Hematopoietic multipotent progenitor cell treated with erythropoietin and hydrocortisone succinate and interleukin-3 and kit ligand, for 6 days (in vitro differentiated cells): ENCODE measurements at places on chromosomes 16 and 17.
A peak's percentile ranks its signal among the peaks of the same experiment; 100 is the strongest.

DNA sequence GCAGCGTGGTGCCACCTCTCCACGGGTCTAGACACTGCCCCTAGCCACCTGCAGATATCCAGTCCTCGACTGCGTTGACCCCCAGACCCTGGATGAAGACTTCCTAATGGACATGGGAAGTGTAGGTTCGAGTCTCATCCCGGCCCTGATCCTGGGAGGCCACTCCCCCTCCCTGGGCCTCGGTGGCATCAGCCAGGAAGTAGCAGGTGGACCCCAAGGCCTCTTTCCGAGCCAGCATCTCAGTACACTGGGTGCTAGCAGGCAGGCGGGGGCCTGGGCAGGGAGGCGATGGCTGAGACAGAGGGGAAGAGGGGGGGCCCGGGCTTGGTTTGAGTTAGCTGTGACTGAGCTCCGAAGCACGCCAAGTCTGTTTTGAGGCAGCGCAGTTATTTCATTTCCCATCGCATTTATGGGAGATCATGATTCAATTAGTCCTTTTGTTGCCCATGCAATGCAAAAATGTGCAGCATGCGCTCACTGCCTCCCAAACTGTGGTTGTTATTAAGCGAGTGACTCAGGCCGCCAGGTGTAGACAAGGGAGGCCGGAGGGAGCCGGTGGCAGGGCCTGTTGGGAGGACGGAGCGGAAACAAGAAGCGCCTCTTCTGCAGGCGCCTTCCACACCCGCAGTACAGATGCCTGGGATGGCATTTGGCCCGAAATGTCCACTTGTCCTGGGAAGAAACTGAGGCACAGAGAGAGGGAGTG lies 25.3 kb upstream of the ZNF469 start:
- no peak for DNase-seq

DNA sequence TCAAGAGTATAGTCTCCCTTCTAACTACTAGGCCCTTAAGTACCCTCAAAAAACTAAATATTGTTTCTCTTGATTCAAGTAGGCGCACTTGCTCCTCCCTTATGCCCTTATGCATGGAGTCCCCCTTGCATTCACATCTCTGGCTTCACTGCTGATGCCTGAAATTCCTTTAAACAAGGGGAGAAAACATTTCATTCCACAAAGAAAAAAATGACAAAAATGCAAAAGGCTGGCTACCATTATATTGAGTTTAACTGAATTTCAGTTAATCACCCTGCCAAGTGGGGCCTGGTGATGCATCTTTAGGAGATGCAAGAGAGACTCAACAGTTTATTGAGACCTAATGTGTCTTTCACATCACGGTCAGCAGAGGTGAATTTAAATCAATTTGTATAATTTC lies 35.6 kb downstream of the CRLF3 start:
- no peak for DNase-seq

DNA sequence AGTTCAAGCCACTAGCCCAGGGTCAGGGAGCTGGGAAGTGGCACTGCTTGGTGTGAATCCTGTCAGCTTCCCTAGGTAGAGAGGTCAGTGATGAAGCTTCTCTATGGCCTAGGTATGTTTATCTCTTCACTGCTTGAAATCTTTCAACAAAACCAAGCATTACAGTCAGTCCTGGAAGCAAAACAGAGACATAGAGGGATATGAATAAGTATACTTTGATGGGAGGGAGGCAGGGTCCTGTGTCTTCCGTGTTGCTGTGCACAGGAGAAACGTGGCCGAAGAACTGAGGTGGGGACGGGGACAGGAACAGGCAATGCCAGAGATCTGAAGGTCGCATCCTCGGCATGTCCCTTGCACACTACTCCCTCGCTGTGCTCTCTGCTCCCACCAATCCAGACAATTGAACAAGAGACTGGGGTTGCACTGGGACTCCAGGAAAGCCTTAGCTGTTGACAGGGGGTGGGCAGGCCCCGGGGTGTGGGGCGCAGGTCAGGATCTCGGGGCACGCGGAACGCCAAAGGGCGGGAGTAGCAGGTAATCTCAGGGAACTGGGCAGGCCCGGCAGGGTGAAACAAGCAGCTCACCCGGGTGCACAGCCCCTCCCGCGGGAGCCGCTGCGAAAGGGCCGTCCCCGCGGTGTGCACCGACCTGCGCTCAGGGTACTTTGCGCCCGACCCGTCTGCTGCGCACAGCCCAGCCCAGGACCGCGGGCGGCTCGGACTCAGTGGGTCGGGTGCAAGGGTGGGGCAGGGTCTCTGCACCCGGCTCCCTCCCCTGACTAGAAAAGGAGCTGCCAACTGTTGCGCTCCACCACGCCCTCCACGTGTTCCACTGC lies at the start of gene MT1H:
Gene MT1H (plus strand): TSS at position 810 of the 835 bp plus-strand sequence. CDS start 71 bp downstream, outside the sequence.
- DNase-seq: peak; percentile 71

GRCh38 chr16:30651124-30652004 lies 604 bp downstream of the PRR14 start:
- peak; percentile 86 for DNase-seq

DNA sequence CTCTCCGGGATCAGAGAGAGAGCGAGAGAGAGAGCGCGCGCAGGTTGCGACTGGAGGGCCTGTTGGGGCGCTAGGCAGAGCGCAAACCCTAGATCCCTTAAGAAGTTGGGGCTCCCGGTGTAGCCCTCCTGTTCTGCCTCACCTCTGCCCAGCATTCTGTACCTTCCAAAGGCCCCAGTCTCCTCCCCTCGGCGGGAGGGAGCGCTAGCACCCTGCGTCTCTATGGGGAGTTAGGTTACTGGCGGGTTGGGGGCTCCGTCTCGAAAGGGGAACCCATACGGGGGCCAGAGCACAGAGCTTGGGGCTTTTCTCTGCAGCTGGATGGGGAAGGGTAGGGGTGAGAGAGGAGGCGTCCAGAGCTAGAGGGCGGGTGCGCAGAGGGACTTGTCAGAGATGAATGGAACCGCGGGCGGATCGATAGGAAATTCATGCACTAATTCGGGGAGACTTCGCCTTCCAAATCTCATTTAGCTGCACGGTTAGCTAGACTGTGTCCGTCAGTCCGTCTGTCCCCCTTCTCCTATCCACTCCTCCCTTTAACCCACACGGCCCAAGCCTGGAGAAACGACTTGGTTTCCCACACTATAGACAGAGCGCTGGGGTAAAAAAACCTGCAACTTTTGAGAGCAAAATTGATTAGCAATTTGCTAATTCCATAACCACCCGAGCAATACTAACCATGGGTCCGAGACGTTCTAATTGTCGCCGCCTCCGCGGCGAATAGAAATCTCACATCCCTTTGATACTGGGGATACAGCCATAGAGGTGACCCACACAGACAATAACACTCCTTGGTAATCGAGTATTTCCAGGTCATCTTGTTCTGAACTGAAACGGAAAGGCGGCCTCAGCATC lies 693 bp upstream of the HOXB4 start:
- peak; percentile 53 for DNase-seq

DNA sequence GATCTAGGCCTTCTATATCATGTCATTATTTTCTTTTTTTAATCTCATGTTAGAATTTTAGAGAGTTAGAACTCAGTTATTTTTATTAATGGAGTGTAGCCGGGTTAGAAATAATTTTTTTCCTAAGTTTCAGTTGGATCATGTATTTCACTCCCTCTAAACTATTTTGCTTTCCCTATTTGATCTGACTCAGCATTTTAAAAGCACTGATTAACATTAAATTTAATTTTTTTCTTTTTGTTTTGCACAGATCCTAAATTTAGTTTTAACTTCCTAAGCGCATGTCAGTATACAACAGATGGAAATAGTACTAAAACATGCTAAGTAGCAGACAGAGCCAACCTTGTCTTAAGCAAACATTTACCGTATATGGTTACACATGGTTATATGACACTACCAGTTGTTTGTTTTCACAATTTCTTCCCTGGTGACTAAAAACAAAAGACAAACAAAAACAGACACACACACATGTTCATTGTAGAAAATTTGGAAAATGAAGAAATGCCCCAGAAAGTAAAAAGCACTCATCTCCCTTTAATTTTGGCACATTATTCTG lies 33.6 kb upstream of the RAB11FIP4 start:
- no peak for DNase-seq

- DNase-seq: no peak
Measured at GRCh38 chr17:52181782-52182181, 23.3 kb upstream of the CA10 start.

GRCh38 chr16:27642756-27643155 lies 92.8 kb downstream of the KATNIP start:
- peak; percentile 42 for DNase-seq

DNA sequence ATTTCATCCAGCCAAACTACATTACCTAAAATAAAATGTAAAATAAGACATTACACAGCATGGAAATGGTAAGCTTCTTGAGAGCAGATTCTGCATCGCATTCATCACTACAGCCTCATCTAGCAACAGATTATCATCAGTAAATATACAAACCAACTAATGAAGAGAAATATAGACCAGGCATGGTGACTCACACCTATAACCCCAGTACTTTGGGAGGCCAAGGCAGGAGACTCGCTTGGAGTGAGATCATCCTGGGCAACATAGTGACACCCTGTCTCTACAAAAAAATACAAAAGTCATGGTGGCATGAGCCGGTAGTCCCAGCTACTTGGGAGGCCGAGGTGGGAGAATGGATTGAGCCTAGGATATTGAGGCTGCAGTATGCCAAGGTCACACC lies 19.9 kb downstream of the NCBP3 start:
- DNase-seq: no peak

GRCh38 chr16:63461248-63461841 lies 1425.1 kb upstream of the CDH8 start:
- peak; percentile 11 for DNase-seq

GRCh38 chr17:28916302-28916934 lies 13.5 kb upstream of the DHRS13 start:
- peak; percentile 78 for DNase-seq

DNA sequence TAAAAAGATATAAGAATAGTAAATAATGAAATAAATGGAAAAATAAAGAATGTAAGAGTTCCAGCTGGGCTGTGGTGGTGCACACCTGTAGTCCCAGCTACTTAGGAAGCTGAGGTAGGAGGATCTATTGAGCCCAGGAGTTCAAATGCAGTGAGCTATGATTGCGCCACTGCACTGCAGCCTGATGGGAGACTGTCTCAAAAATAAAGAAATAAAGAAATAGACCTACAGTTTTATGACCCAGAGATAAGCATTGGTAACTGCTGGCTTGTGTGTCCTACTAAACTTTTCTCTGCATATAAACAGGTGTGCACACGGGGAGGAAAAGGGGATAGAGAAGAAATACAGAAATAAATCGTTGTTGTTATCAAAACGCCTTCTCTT lies 7.8 kb upstream of the PDP2 start:
- DNase-seq: no peak

- no peak for DNase-seq
Measured at GRCh38 chr17:81027038-81027437, 7.9 kb upstream of the BAIAP2 start.

DNA sequence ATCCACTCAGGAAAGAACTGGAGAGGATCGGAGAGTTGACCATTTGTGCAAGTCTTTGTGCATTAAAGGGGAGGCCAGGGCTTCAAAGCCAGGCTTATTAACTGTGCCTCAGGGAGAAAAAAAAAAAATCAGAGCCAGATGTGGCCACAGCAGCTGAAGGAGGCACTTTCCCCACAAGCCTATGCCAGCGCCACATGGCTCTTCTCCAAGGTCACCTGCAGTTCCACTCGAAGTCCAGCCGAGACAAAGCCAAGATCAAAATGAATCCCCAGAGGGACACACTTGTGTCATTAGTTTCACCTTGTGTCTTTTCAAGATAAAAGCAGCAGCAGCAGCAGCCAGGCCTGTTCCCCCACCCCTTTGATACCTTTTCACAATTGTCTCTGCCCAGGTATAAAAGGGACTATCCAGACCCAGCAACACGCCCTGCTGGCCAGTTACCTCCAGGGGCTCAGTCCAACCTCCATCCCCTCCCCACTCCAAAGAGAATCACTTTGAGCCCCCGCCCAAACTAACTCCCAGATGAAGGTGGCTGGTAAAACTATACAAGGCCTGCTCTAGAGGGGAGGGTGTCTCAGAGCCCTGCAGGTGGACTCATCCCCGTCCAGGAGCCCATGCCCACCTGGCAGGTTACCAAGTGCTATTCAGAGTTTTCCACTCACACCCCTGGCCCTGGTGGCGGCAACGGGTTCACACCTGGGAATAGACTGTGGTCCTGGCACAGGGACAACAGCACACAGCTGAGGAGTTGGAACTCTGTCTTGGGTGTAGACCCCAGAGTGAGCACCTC lies 29.2 kb downstream of the AXIN2 start:
- no peak for DNase-seq

- DNase-seq: peak; percentile 76
Measured at GRCh38 chr16:3696425-3697218, 20.7 kb downstream of the TRAP1 start.

- no peak for DNase-seq
Measured at GRCh38 chr16:48507391-48507790, 102.6 kb downstream of the N4BP1 start.

DNA sequence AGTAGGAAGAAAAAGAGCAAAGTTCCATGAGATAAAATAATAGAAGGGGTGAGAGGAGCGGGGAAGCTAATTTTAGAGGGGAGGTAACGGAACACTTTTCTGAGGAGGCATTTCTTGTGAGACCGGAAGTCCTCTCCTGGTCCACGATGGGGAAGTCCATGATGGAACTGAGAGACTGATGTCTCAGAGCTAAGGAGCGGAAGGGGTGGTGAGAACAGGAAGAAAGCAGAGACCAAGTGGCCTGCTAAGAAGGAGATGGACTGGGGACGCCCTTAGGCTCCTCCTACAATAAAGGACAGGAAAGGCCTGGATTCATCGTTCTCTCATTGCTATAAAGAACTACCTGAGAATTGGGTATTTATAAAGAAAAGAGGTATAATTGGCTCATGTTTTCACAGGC lies 59.4 kb downstream of the ADAMTS18 start:
- DNase-seq: no peak

DNA sequence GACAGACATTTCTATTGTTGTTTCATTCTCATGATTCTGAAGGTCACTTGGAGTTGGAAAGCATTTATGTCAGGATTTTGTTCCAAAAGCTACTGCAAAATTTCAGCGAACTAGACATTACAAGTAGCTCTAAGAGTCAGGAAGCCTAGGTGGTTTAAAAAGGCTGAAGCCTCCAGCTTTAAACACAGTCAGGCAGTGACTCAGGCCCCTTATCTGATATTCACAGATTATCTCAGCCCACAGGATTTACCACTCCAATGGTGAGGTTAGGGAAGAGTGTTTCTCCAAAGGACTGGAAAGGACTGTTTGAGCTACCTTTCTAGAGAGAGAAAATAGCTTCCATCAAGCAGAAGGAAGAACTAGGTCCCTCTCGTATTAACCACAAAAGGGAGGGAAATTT lies 624.4 kb upstream of the C16orf82 start:
- DNase-seq: no peak
